Activated gamma-delta T cell (primary cell): ENCODE measurements at places on chromosomes 3 and 15.

DNA sequence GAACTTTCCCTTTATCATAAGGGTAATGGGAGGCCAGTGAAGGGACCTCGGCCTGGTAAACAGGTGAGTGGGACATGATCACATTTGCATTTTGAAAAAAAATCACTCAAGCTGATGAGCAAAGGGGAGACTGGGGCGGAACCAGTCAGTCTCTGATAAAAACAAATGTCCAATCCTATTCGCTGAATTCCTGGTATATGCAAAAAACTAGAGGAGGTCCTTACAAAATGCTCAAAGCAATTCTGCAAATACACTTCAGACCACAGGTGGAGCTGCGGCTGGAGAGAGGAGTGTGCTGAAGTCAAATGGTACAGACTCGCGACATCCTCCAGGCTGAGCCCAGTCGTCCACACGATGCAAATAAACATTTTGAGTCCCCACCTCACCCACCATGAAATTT lies 166.7 kb downstream of the FOXP1 start:
- DNase-seq, result no peak

DNA sequence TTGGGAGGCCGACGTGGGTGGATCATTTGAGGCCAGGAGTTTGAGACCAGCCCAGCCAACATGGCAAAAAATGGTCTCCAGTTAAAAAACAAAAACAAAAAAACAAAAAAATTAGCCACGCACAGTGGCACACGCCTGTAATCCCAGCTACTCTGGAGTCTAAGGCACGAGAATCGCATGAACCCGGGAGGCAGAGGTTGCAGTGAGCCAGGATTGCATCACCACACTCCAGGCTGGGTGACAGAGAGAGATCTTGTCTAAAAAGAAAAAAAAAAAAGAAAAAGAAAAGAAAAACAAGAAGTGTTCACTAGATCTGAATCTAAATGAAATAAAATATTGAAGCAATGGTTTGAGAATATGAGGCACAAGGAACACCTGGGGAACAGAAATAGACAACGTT lies 36.7 kb downstream of the SLC9A9 start:
- no peak for DNase-seq

DNA sequence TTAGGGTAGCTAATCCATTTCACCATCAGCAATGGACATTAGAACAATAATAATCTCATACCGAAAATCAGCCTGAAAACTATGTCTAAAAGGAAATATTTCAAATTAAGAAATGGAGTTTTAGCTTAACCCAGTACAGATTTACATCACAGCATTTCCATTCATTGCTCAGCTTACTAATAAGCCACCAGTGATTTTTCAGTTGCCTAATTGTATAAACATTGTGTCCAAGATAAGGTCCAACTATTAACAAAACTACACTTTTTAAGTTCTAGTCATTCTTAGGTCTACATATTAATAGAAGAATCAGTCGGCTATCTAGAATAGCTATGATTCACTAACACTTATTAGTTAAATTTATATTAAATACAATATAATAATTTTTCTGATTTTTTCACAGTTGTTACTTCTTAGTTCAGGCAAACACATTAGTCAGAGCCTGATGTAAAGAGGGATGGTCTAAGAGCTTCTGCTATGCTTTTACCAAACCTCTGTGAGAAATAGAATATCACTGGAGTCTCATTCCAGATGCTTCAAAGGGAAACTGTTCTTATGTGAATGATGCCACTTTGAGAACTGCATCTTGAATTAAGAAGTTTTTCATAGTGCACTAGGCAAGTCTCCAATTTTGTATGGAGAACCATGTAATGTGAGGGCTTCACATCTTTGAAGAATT lies 74.1 kb downstream of the CMSS1 start:
- no peak for DNase-seq

GRCh38 chr3:42764115-42764514 lies 8.9 kb downstream of the CCDC13 start:
- no peak for DNase-seq

GRCh38 chr3:188759336-188760005 lies 412.3 kb upstream of the TPRG1 start:
- DNase-seq, result no peak

DNA sequence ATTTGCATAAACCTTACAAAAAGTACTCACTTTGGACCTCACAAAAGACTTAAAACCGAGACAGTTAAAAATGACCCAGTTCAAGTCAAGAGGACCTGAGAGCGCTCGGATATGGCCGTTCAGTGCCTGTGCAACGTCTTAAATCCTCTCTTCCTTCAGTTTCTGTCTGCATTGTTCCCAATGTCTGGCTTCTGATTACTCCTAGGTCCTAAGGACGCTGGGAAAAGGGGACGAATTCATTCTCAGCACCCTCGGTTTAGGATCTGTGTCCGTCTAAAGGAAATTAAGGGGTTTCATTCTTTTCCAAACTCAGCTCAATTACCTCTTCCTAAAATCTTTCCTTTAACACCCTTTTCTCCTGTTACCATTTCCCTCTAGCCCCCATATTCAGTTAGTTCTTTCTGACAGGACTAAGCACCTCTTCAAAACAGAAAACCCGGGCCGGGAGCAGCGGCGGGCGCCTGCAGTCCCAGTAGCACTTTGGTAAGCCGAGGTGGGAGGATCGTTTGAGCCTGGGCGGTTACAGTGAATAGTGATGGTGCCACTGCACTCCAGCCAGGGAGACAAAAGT lies 970 bp downstream of the DPPA4 start:
- no peak for DNase-seq

GRCh38 chr3:124118397-124118796 lies 126.5 kb upstream of the ROPN1 start:
- no peak for DNase-seq

GRCh38 chr3:108486338-108486737 lies 24.1 kb downstream of the MYH15 start:
- DNase-seq, result no peak
